ENCODE measurements at places on chromosomes 12 and 14. TPM values are rescaled to one million over a fixed set of nuclear protein-coding genes. Genes with fewer than 3 reads are reported as not detected.

- DNase-seq = no peak
Measured at GRCh38 chr14:81427348-81428058, 27.4 kb upstream of the STON2 start.

GRCh38 chr12:128693771-128694170, 130.0 kb downstream of the SLC15A4 start:
- DNase-seq = no peak

- peak; percentile 89 for DNase-seq
Measured at GRCh38 chr12:54935235-54935951, 49.2 kb downstream of the TESPA1 start.

DNA sequence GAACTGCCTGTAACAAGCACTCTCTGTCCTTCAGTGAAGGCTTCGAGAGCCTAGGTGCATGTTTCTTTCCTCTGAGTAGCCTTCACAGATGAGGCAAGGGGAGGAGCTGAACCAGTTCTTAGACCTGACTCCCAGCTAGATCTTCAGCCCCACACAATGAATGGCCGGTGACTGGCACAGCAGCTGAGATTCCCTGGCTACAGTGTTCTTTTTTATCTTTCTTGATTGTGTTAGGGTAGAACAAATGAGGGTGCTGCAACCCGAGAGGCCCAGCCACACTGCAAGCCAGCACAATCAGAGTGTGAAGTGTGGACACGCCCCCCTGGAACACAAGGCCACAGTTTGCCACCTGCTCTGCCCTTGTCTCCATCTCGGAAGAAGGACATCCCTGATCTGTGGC, 19.1 kb upstream of the COL2A1 start:
- no peak for DNase-seq

GRCh38 chr12:47868552-47869031, 36.2 kb downstream of the VDR start:
- no peak for DNase-seq

GRCh38 chr14:105159344-105159743, 9.2 kb downstream of the JAG2 start:
- DNase-seq = no peak

- peak; percentile 99 for DNase-seq
Measured at GRCh38 chr12:115341442-115341841, 657.5 kb upstream of the TBX3 start.

- DNase-seq = no peak
Measured at GRCh38 chr12:16323010-16323409, 24.4 kb upstream of the MGST1 start.

GRCh38 chr14:104421401-104421821, 158.2 kb upstream of the C14orf180 start:
- no peak for DNase-seq

GRCh38 chr14:59256331-59256730, 67.9 kb downstream of the DAAM1 start:
- no peak for DNase-seq

- DNase-seq = no peak
Measured at GRCh38 chr14:42095155-42095554, 488.5 kb downstream of the LRFN5 start.

DNA sequence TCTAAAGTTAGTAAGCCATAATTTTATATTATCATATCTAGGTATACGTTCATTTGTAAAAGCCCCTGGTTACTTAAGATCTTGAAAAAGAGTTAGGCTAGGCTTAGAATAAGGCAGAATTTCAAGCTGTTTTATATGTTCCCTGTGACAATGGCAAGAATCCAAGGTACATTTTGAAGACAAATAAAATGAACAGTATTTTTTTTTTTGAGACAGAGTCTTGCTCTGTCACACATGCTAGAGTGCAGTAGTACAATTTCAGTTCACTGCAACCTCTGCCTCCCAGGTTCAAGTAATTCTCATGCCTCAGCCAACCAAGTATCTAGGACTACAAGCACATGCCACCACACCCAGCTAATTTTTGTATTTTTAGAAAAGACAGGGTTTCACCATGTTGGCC, 139.2 kb downstream of the DUSP6 start:
- no peak for DNase-seq

Gene DACT1
- 3.9 TPM for total RNA-seq

Gene CNTN1
- not detected for total RNA-seq

Gene CPM
- 3.0 TPM for total RNA-seq

Gene FOXG1
- total RNA-seq = not detected

Gene SPIC
- total RNA-seq = not detected

Gene TROAP
- total RNA-seq = 14.3 TPM

Gene NID2
- total RNA-seq = 98.4 TPM

Gene KLHL33
- 0.05 TPM for total RNA-seq

Gene MUCL1
- total RNA-seq = not detected

Gene SERPINA12
- total RNA-seq = not detected

Gene ACOT6
- not detected for total RNA-seq

Gene KRT2
- not detected for total RNA-seq

Gene RIN3
- 20.8 TPM for total RNA-seq

Gene STON2
- not detected for total RNA-seq
